Right atrium auricular region (tissue), 2 donors: ENCODE measurements at places on chromosomes 5 and 9.

DNA sequence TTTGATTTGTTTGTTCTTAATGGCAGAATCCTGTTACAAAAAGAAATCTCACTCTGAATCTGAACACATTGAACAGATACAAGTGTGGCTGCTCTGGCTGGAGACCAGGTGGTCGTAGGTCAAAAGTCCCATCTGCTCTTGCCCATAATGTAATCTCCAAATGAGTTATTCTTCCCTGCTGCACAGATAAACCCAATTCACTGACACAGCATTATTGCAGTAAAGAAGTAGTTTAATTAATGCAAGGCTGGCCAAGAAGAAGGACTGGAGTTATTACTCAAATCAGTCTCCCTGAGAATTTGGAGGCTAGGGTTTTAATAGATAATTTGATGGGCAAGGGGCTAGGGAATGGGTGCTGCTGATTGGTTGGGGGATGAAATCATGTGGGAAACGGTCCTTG, 52.6 kb downstream of the PUM3 start:
- DNase-seq, result no peak

DNA sequence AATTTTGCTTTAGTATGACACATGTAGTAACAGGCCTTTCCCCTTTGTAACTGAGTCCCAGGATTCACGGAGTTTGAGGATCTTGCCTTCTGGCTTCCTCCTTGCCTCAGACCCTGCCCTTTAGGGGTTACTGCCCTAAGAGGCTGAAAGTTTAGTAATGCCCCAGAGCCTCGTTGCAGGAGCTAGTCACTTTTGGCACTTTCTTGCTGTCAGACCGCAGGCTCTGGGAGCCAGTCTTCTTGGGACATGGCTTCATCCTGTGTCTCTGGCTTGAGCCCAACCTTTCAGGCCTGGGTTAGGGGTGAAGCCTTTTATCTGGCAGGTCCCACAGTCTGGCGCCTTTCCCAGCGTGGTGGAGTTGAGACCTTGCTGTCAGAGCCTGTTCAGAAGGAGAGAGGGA, 185.6 kb upstream of the DMRT1 start:
- DNase-seq, result peak; percentile 91

- DNase-seq, result peak; percentile 64
Measured at GRCh38 chr9:113963017-113963620, 87.0 kb downstream of the ZNF618 start.

DNA sequence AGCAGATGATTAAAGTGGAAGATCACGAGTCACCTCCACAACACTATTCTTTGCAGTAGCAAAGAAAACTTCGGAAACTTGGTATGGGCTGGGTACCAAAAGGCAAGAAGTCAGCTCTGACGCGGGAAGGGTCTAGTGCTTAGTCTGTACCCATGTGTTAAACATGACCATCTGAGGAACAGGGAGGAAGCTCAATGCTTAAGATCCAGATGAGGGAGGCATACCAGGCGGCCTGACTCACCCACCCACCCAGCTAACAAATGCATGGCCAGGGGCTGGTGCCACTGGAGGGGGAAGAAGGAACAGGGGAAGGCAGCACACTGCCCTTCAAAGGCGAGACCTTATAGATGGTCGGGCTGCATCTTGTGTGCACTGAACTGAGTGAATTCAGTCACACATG, 41.8 kb downstream of the CAMSAP1 start:
- no peak for DNase-seq

- no peak for DNase-seq
Measured at GRCh38 chr9:108087781-108088180, 598.2 kb upstream of the KLF4 start.
